ENCODE measurements at places on chromosomes 3 and 15.

- no peak for DNase-seq
Measured at GRCh38 chr15:89377842-89378295, 43.2 kb upstream of the POLG start.

DNA sequence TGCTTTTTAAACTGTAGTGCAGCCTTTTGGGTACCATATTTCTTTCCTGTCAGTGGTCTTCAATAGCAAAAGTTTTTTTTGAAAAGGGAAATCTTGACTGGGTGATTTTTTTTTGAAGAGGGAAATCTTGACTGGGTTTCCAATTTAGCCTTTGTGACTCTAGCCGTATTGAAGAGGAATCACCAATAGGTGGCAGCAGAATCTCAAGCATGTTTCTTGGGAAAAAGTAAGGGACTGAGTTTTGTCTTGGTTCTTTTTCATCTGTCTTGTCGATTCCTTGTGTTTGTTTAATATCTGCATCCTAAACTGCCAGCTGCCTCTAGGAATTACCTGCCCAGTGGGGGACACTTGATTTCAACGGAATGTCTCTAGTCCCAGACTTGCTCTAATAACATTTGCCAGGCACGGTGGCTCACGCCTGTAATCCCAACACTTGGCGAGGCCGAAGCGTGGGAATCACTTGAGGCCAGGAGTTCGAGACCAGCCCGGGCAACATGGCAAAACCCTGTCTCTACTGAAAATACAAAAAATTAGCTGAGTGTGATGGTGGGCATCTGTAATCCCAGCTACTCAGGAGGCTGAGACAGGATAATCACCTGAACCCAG is 89.2 kb downstream of the RBPMS2 start:
- DNase-seq = no peak

- no peak for DNase-seq
Measured at GRCh38 chr3:122642935-122643334, 37.7 kb upstream of the PARP14 start.

GRCh38 chr15:41934843-41935242 is 37.5 kb downstream of the EHD4 start:
- peak; percentile 74 for DNase-seq

GRCh38 chr3:156511987-156512677 is 42.8 kb downstream of the SSR3 start:
- no peak for DNase-seq

- DNase-seq = no peak
Measured at GRCh38 chr15:73937296-73937695, 11.0 kb downstream of the LOXL1 start.

- no peak for DNase-seq
Measured at GRCh38 chr3:53551324-53551723, 56.9 kb downstream of the CACNA1D start.

- DNase-seq = no peak
Measured at GRCh38 chr3:149816311-149816710, 3.3 kb downstream of the RNF13 start.

GRCh38 chr3:32084870-32085269 is 21.6 kb upstream of the GPD1L start:
- no peak for DNase-seq

- DNase-seq = no peak
Measured at GRCh38 chr3:188058569-188059184, 95.3 kb upstream of the LPP start.

DNA sequence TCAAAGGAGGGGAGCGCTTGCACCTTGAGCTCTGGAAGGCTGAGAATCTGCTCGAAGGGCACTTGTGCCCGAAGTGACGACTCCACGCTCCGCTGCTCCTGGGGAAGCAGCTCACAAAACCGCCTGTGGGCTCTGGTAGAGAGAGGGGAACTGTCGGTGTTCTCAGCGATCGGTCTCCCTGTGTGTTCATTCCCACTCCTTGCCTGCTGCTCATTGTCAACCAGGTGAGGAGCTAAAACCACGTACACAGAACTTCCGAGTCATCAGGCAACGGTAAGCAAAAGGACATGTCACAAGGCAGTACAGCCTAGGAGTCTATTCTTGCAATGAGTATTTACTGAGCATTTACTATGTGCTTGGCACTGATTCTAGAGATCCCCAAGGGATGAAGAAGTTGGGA is 1.5 kb downstream of the CIB1 start:
- DNase-seq = no peak

- DNase-seq = no peak
Measured at GRCh38 chr3:29373131-29373680, 92.3 kb downstream of the RBMS3 start.

DNA sequence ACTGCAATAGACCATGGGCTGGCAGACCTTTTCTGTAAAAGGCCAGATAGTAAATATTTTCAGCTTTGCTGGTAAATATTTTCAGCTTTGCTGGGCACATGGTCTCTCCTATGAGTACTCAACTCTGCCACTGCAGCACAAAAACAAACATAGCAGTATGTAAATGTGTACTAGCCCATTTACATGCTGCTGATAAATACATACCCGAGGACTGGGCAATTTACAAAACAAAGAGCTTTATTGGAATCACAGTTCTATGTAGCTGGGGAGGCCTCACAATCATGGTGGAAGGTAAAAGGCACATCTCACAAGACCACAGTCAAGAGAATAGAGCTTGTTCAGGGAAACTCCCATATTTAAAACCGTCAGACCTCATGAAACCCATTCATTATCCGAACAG is 793.0 kb downstream of the EDEM1 start:
- no peak for DNase-seq

GRCh38 chr15:73233623-73234022 is 135.1 kb downstream of the HCN4 start:
- no peak for DNase-seq

- no peak for DNase-seq
Measured at GRCh38 chr15:101188637-101189408, 63.0 kb downstream of the CHSY1 start.

- DNase-seq = peak; percentile 19
Measured at GRCh38 chr15:42084465-42085235, 9.7 kb downstream of the PLA2G4D start.

DNA sequence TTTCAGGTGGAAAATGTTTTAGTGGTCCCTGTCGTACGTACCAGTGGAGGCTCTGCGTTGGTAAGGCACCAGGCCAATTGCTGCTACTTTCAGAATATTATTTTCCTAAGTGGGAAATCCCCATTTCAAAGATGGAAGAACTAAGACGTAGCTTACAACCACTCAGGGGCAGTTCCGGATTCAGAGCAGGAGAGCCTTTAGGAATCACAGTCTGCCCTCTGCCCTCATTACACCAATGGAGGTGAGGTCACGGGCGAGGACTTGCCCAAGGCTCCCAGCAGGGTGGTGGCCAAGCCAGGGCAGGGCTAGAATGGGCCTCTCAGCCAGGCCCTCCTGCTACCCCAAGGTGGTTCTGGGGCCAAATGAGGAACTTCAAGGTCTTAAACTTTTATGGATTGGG is 72.6 kb downstream of the RASGRF1 start:
- no peak for DNase-seq

- no peak for DNase-seq
Measured at GRCh38 chr3:174767406-174767805, 91.7 kb upstream of the NAALADL2 start.

GRCh38 chr3:101970905-101971304 is 121.6 kb downstream of the NFKBIZ start:
- no peak for DNase-seq

- no peak for DNase-seq
Measured at GRCh38 chr15:59521443-59521842, 83.5 kb downstream of the FAM81A start.

DNA sequence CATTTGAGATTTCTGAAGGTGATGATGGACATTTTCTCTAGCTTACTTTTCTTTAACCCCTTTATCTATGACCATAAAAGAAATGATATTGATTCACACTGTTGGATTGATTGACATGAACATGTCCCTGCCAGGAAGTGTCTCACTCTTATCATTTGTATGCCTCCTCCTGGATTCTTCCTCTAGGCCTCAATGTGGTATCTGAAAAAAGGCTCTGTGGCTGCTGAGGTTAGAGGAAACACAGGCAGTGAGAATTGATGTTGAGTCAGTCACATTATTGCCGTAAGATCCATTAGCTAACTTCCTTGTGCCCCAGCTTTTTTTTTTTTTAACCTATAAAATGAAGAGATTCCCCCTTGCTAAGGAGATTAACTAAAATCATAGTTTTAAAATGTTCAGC is 8.0 kb upstream of the THRB start:
- DNase-seq = no peak

- DNase-seq = no peak
Measured at GRCh38 chr3:67692621-67693020, 38.2 kb upstream of the SUCLG2 start.

DNA sequence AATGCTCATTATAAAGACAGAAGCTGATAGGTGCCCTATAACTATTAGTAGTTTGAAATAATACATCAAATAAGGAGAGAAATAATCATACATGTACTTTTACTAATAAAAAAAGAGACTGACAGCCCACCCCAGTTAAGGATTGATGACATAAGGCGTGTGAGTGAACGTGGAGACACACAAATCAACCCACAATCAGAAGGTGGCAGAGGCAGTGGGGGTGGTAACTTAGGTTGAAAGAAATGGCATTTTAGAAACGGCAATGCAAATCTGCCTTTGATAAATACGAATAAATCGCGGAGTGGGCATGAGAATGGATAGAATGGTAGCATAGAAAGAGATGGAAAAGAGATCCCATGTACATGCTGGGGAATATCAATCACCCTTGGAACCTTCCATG is 256.2 kb upstream of the ATP10A start:
- DNase-seq = no peak

- DNase-seq = no peak
Measured at GRCh38 chr3:11603628-11604027, 40.1 kb downstream of the VGLL4 start.

DNA sequence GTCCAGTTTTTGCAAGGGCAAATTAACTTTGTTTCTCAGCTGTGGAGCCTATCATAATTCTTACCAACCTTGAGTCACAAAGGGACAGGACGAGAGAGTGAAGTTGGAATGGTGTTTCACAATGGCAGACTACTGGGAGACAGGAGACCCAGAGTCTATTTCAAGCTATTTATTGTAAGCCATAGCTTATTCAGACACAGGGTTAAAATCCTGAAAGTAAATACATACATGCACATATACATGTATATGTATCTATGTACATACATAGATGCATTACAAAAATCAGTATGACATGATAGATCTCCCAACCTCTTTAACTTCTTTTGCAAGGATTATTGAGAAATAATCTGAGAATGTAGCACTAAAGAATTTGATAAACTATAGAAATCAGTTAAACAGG is 86.3 kb downstream of the DNAJC13 start:
- DNase-seq = no peak

DNA sequence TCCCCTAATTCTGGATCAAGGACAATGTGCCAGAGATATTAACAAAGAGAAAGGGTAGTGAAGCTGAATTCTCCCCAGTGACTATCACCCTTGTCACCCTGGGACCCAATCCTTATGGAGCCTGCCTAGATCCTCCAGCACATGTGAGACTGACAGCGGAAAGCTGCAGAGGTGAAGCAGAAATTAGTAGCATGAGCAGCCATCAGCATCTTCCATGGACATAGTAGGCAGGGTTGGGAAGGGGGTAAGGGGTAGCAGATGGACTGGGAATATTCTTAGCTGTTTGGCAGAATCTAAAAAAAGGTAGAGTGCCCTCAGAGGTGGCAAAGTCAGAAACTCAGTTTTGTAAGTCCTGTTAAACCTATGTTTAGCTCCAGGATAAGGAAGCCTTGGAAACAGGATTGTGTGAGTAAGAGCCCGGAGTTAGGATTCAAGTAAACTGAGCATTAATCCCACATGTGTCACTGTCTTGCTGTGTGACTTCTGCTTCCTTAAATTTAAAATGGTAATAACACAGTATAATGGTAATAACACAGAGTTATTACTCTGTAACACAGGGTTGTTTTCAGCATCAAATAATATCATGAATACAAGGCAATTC is 14.5 kb downstream of the GOLIM4 start:
- no peak for DNase-seq

- DNase-seq = peak; percentile 79
Measured at GRCh38 chr3:30606301-30607031, at the start of gene TGFBR2. TGFBR2 (plus strand) TSS chr3:30606601; CDS start chr3:30606884, 283 bp downstream.

DNA sequence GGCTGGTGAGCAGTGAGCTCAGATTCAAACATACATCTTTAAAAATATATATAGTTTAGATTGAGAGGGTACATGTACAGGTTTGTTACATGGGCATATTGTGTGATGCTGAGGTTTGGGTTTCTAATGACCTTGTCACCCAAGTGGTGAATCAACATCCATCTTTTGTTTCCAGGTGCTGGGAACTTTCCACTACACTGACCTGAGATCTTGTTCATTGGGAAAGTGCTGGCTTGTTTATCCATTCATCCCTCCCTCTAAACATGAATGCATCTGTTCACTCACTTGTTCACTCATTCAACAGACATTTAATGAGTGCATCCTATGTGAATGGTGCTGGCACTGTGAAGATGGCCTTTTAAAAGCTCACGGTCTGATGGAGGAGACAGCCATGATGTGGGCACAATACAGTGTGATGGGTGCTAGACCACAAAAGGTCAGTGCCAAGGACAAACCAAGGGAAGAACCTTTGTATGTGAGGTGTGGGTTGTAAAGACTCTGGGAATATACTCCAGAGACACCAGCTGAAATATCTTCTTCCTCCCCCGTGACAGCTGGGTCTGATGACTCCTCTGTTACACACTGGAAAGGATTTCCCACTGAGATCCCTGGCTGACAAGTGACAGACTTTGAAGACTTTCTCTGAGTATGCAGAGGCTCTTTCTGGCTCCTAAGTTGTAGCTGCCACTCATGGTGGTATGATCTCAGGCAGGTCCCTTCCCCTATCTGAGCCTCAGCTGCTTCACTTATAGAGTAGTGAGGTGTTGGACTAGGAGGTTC is 16.2 kb upstream of the ITGA11 start:
- no peak for DNase-seq

DNA sequence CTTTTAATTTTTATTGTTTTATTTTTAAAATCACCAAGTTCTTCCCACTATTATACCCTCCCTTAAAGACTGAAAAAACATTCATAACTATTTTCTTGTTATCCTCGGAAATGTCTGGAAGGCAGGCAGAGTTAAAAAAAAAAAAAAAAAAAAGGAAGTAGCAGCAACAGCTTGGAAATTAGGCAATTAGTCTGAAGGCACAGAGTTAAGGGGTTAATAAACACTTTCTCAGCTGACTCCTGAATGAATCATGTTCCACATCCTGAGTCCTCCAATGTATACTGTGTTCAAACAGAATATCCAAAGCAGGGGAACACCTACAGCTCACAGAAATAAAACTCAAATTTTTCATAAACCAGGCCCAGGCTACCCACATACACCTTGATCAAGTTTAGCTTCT is 5.8 kb downstream of the HEXA start:
- DNase-seq = no peak

DNA sequence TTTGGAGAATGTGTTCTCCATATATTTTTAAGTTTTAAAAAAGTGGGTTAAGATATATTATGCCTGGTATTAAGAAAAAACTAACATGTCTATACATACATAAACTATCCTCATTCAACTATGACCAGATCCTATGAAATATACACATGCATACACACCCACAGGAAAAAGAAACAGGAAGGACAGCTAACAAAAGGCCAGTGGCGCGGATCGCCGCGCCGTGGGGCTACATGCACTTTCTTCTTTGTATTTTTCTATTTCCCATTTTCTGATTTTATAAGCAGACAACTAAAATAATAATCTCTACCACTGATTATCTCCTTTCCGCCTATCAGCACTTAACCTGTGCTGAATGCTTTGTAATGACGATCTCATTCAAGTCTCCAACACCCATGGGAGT is 160.1 kb downstream of the OR4M2 start:
- no peak for DNase-seq

Measured in activated CD4-positive, alpha-beta T cell treated with anti-CD3 and anti-CD28 coated beads, Interleukin-2, amount 50 U/mL, for 4 hours (primary cell).